Activated effector memory CD4-positive, alpha-beta T cell treated with anti-CD3 and anti-CD28 coated beads, Interleukin-2, amount 50 U/mL, for 16 hours (primary cell): ENCODE measurements at places on chromosomes 1 and 21.

- DNase-seq, result no peak
Observed at GRCh38 chr21:29671728-29672127, 268.1 kb downstream of the GRIK1 start.

DNA sequence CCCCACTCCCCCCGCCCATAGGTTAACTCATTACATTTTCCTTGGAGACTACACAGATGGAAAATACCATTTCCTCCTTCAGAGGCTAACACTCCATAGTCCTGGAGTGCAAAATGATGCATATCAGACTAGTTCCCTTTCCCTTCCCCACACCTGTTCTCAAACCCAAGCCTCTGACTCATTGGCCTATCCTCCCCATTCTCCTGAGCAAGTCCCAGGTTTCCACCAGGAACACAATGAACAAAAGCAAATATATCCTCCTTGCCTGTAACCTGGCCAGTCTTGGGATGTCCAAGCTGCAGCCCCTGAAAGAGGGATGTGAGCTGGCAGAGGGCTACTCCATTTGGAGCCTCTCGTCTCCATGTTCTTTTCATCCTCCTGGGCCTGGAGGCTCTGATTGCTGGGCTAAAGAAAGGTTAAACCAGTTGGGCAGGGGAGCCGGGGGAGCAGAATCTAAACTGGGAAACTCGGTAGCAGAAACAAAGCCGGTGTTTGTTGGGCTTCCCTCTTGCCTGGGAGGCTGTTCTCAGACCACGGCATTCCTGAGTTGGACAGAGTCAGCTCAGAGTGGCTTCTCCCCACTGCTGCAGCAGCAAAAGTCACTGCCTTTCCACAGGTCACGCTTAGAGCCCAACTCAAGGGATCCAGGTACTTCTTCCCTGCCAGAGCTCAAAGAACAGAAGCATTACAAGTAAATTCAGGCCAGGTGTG lies 13.9 kb downstream of the SSR2 start:
- no peak for DNase-seq

DNA sequence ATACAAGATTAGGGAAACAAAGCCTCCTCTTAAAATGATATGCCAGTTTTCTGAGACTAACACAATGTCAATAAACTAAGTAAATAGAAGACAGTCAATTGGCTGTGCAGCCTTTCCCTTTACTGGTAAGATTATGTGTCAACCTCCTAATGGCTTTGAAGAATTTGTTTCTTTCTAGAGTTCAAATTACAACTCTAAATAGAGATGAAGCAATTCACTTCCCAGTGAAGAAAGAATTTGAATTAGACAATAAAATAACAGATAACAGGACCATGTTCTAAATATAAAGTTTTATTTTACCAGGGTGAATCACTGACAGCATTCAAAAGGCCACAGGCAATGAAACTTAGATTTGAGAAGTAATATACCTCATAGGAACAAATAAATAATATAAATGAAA lies 680.3 kb downstream of the PLA2G4A start:
- no peak for DNase-seq

DNA sequence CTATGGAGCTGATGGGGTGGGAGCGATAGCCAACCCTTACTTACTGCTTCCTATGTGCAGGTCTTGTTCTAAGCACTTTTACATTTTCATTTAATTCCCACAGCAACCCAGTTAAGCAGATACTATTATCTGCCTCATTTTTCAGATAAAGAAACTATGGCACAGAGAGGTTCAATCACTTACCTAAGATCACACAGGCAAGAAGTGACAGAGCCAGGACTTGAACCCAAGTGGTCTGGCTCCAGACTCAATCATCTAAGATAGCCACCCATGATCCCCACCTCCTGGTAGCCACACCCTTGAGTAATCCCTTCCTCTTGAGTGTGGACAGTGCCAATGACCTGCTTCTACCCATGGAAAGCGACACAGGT lies 23.2 kb upstream of the IFNAR1 start:
- no peak for DNase-seq

DNA sequence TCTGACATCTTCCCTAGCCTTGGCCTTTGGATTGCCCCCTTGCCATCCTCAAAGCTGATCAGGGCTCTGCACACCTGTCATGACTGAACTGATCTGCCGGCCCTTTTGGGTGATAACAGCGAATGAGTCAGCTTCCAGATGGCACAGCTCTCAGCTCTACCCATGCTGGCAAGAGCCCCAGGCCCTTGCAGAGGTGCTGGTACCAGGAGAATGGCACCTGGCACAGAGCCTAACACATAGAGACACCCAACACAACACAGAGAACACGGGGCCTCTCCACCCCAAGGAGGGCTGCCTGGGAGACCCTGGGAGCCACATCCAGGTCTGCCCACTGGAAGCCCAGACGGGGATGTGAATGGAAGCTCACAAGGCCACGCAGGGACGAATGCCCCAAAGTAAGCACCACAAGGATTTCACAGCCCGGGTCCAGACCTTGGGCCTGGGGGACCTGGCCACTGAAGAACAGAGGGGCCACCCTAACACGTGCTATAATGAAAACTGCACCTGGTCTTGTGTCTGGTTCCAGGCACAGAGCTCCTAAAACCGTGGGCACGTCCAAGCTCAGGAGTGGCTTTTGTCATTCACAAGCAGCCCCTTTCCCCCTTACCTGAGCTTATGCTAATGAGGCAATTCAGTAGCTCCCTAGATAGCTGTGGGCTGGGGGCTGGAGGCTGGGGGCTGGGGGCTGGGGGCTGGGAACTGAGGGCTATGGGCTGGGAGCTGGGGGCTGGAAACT lies 160.5 kb downstream of the NPHP4 start:
- DNase-seq, result no peak

DNA sequence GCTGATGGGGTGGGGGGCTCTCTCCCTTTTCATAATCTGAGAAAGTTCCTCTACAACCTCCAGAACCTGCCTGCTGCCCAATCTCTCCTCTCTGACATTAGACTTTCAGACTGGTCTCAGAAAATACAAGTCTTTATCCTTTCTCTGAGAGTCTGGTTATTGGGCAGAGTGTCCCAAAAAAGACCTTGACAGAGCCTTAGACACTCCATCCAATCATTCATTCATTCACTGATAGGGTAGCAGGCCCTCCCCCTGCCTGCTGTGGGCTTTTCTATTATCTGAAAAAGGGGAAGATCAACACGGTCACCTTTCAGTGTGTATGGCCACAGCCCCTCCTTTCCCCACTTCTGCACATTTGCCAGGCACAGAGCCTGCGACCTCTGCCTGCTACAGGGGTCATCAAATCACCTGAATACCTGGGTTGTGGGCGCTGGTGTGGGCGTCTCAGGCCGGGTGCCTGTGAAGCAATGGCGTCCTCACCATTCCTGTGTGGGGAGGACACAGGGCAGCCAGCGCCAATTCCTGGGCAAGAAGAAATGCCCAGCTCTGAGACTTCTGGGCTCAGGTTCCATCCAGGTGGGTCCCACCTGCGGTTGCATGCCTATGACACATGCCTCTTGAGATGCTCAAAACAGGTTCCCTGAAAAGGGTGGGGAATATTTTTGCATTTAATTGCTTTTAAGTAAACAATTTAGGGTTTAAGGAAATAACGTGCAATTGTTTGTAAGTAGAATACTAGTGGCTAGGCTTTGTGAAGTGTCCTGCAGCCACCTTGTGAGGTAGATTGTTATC lies 52.8 kb downstream of the ELK4 start:
- DNase-seq, result no peak

DNA sequence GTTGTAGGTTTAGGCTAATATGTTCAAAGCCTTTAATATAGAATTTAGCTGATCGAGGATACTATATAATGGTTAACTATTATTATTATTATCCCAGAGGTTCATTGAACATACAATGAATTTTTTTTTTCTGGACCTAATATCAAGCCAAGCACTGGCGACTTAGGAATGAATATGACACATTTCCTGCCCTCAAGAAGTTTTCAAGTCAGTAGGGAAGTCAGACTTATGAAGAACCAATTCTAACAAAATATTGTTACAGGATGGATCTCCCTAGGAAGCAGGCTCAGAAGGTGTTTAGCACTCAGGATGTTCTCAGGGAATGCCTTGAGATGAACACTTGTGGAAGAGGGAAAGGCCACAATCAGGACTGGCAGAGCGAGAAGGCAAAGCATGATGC lies 211.8 kb upstream of the FGGY start:
- no peak for DNase-seq

DNA sequence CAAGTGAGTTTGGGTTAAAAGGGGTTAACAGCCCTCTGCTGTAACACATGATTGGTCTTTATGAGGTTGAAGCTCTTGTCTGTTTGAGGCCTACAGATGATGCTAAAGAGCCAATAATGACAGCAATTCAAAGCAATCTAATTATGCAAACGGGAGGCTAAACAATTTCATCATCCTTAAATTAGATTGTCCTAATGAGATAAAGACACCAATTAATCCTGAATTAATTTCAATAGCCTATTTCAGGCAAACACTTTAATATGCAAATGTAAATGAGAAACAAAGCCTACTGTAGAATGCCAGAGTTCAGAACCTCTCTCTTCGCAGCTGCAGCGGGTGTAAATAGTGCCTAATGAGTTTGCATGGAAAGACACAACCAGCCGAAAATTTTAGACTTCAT lies 504.7 kb upstream of the PBX1 start:
- no peak for DNase-seq

DNA sequence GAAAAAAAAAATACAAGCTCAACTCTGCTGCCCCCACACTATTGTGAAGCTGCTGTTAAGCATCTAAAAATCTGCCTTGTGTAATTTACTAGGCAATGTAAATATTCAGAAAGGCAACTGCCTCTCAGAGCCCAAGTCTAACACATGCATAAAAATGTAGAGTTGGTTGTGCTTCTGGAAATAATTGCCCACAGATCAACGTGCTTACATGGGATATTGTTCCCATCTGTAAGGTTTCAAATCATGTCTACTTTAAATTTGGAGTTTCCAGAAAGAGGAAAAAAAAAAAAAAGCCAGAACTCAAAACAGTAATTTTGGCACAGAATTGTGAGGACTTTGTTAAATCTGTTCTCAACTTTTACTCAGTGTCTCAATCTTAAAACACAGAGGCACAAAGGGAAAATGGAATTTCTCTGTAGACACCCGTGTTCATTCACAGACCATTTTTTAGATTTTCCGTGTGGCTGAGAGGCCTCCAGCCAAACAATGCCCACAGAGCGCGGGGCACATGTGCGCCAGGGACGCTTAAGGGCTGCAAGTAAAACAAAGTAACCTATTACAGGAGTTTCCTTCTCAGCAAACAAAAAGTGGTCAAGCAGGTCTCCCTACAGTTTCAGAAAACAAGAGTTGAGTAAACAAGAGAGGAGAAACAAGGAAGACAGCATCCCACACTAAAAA lies 115.5 kb downstream of the RERE start:
- DNase-seq, result no peak

- no peak for DNase-seq
Observed at GRCh38 chr1:145995964-145996432, 381 bp downstream of the TXNIP start.

DNA sequence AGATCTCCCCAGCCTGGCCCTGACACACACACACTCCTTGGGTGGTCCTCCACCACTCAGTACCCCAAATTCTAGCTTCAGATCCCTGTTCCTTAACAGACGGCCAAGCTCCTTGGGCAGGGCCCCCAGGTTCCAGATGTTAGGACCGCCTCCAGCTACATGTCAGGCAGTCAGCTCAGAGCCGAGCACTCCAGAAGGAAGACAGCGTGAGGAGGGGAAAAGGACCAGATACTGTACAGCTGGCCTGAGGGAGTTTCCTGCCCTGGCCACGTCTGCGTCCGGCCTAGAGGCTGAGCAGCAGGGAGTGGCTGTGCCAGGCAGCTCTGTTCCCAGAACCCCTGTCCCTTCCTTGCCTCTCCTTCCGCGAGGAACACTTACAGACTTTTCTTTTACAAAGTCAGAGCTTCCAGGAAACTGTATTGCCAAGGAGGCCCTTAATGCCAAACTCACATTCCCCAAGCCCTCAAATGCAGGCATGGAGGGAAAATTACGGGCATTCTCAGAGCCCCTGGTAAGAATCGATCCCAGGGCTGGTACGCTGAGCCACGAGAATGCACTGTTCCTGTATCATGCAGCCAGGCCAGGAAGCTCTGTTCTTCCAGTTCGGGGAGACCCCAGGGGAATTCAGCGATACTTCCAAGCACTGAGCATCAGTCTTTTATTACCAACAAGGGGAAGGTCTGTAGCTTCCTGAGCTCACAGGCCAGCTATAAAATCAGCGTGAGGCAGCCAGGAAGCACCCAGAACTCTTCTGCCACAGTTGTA lies 45.2 kb upstream of the CNTN2 start:
- DNase-seq, result no peak

DNA sequence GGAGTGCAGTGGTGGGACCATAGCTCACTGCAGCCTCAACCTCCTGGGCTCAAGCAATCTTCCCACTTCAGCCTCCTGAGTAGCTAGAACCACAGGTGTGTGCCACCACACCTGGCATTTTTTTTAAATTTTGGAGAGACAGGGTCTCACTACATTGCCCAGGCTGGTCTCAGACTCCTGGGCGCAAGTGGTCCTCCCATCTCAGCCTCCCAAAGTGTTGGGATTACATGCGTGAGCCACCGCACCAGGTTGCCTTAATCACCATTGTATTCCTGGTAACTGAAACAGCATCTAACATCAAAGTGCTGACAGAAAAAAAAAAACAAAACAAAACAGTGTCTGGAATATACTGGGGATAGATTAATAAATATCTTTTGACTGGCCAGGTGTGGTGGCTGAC lies 18.2 kb downstream of the RPL5 start:
- no peak for DNase-seq

GRCh38 chr1:22830757-22831340 lies 120.2 kb downstream of the EPHB2 start:
- no peak for DNase-seq

DNA sequence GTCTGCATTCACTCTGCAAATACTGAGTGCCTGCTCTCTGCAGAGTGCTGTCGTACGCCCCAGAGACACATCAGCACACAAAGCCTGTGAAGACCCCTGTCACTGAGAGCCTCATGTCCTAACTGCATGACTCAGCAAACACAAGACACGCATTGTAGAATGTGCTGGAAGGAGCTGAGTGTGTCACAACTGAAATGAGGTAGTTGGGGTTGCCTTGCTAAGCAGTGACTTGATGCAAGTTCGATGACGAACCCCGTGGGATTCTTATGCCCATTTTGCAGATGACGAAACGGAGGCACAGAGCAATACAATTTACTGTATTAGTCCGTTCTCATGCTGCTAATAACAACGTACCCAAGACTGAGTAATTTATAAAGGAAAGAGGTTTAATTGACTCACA lies 65.1 kb downstream of the RIPK4 start:
- no peak for DNase-seq

- no peak for DNase-seq
Observed at GRCh38 chr1:115467790-115468189, 129.7 kb upstream of the NGF start.

DNA sequence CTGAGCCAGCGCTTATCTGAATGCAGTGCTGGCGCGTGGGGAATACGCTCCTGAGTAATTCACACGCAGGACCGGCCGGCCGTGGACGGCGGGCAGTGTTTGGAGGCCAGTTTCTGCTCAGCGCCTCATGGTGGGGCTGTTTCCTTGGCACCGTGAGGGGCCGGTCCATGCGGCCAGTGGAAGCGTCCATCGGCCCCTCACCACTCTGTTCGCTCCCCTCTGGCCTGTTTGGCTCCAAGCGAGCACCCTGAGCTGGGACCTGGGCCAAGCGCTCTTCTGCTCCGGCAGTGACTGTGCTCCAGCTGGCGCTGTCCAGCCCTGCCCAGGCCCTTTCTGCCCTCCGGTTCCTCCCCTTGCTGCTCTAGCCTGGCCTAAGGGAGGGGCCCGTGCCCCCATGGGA lies 16.3 kb upstream of the PLCH2 start:
- DNase-seq, result no peak
